ENCODE measurements at places on chromosomes 11 and 22. TPM values are rescaled to one million over a fixed set of nuclear protein-coding genes. Genes with fewer than 3 reads are reported as not detected.

AQP11 gene
- 0.44 TPM for total RNA-seq

- no peak for DNase-seq
Observed at GRCh38 chr11:128497061-128497775, 90.1 kb downstream of the ETS1 start.

DNA sequence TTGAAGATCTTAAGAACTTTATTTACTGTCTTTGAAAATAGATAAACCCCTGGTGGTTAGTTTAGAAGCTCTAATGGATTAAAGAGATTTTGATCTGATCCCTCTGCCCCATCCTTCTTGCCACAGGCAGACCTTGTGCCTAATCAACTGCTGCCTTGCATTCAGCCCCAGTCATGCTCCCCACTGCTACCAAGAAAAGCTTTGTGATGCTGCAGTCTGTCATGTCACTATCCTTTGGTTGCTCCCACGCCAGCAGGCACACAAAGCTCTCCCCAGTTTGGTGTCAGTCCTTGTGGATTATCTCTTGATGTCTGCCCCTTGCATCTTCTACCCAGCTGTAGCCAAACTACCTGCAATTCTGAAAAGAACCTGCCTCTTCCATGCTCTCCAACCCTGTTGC, 112.2 kb downstream of the MTNR1B start:
- DNase-seq, result no peak

GRCh38 chr22:39352306-39352891, 2.6 kb downstream of the SYNGR1 start:
- no peak for DNase-seq

DNA sequence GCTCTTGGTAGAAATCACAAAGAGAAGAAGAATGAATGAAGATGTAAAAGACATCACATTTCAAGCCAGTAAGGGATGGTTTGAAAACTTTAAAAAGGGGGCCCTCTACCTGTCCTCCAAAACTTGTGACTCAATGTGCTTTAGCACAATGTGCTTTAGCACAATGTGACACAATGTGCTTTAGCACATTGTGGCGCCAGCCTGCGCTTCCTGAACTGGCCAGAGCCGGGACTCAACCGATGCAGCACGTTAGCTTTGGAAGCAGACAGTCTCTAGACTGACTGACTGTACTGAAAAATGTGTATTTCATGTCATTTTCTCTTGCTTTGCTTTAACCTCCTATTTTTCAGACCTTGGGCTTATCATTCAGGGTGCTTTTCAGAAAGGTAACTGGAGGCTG, 63.5 kb downstream of the FAM83F start:
- no peak for DNase-seq

DNA sequence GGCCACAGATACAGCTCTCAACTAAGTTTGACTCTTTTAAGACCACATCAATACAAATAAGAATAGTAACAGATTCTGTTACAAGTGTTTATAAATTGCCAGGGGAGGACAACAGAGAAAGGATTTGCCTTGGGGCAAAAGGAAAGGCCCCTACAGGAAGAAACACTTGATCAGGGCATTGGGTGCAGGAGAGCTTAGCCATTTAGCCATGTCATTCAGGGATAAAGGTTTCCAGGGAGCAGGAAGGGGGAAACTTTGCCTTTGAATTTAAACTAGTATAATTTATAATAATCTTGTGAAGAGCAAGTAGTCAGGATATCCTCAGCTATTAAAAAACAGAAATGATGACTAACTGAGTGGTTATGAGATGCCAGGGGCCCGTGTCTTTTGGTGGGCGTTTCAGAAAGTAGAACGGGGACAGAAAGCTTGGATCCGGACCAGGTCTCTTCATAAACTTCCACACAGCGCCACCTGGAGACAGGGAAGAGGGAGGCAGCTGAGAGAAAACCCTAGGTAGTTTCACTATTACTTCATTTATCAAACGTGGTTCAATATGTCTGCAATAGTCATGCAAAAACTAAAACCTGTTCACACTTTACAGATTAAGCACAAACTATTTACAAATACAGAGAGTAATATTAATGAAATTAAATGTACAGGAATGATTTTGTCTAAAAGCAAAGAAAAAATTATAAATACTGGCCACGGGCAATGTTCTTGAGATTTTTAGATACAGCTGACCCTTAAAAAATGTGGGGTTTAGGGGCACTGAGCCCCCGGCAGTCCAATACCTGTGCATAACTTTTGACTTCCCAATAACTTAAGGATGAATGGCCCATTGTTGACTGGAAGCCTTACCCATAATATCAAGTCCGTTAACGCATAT, 11.0 kb upstream of the SLC5A4 start:
- peak; percentile 66 for DNase-seq

DNA sequence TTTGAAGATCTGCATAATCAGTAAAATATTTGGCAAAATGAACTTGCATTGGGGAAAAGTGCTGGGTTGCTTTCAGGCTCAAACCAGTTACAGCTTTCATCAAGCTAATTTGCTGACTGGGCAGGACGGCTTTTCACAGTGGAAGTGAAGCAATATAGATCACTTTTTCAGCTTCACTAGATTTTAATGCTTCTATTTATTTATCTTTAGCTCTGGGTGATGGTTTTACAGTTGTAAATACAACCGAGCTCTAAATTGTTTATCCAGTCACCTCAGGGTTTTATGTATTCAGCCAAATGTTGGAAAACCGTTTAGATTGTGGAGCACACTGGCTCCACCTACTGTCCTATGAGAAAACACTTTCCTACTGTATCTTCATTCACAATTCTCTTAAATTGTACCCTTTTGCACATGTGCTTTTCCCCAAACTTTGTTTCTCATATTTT, 58.2 kb downstream of the ACER3 start:
- DNase-seq, result peak; percentile 5

- DNase-seq, result no peak
Observed at GRCh38 chr22:42957958-42958357, 57.0 kb downstream of the PACSIN2 start.

GRCh38 chr11:74822170-74822569, 73.5 kb downstream of the RNF169 start:
- DNase-seq, result no peak
